Breast epithelium (tissue), 4 donors: ENCODE measurements at places on chromosomes 2 and 18.

DNA sequence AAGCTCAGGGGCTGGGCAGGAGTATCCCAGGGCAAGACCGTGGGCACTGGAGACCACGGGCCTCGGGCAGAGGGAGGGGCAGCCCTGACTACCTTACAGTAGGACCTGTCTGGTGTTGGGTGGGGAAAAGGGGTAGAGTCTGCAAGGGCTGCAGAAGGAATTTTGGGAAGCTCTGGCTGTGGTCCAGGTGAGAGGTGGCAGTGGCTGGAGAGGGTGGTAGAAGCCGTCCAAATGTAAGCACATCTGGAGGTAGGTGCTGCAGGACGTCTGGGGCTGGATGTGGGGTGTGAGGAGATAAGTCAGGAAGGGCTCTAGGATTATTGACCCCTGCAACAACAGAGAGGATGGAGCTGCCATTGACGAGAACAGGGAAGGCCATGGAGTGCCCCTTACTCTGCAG lies 486.7 kb downstream of the EIPR1 start:
- DNase-seq = no peak

DNA sequence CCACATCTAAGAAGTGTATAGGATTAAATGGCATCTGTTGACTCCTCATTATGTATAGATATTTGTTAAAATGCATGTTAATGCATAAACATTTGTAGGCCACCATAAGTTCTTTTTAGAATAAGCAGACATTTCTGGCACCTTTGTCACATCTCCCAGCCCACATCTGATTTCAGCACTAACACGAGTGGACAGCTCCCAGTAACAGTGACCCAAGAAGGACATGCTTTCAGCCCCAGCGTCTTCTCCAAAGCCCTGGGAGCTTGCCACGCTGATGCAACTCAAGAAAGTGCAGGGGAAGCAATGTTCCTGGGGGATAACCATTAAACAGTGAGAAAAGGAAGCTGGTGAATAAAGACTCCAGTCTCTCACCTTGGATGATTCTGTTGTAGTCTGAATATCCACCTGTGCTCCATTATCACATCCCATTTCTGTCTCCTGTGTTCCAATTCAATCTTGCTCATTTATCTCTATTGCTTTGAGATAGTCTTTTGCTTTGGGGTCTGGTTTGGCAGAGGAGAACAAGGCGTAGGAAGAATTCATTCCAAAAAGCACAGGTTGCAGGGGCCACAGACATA lies 182.6 kb upstream of the THSD7B start:
- DNase-seq = no peak

GRCh38 chr2:124993809-124994208 lies 968.7 kb downstream of the CNTNAP5 start:
- DNase-seq = no peak

DNA sequence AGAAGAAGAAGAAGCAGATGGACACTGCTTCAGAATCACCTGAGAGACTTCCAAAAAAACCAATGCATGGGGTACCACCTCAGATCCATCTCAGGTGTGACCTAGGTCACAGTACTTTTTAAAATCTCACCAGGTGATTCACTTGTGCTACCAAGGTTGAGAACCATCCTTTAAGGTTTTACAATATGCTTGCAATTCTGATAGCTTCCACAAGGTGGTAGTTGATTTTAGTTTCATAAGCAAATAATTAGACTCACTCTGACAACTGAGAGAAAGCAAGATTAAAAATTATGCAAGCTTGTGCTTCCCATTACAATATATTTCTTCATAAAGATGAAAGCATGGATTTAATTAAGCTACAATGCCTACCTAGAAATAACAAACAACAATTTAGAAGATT lies 355.1 kb downstream of the EN1 start:
- DNase-seq = no peak
